Stimulated activated CD4-positive, alpha-beta T cell treated with anti-CD3 and anti-CD28 coated beads, TNF-alpha, amount 100 ng/mL, for 1 hour (primary cell): ENCODE measurements at places on chromosomes 4 and X.

- DNase-seq: no peak
These were observed 94.5 kb upstream of the EOLA2 start for GRCh38 chrX:150032742-150033141.

DNA sequence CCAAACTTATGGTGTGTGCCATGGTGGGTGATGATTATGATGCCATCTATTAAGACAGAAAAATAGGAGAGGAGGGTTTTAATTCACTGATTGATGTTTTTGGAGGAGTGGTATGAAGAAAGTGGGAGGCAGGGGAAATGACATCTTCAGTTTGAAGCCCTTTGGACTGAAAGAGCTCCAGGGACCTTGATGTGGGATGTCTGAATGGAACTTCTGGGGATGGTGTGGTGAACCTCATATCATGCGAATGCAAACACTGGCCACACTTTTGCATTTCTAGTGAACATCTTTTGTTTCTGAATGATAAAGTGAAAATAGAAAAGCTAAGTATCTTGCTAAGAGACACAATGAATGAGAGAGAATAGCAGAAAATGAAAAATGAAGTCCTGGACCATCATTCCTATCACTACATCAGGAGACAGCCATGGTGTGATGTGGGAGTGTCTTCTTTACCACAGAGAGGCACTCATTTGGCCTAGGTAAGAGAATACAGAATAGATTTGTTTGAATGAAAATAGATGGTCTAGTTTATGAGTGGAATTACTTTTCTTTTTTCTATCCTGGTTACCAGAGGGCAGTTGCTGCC is 123.5 kb downstream of the ZNF827 start:
- DNase-seq: no peak

GRCh38 chrX:81708487-81708886 is 506.6 kb downstream of the SH3BGRL start:
- DNase-seq: no peak

GRCh38 chr4:123554801-123555232 is 158.2 kb downstream of the SPRY1 start:
- no peak for DNase-seq

DNA sequence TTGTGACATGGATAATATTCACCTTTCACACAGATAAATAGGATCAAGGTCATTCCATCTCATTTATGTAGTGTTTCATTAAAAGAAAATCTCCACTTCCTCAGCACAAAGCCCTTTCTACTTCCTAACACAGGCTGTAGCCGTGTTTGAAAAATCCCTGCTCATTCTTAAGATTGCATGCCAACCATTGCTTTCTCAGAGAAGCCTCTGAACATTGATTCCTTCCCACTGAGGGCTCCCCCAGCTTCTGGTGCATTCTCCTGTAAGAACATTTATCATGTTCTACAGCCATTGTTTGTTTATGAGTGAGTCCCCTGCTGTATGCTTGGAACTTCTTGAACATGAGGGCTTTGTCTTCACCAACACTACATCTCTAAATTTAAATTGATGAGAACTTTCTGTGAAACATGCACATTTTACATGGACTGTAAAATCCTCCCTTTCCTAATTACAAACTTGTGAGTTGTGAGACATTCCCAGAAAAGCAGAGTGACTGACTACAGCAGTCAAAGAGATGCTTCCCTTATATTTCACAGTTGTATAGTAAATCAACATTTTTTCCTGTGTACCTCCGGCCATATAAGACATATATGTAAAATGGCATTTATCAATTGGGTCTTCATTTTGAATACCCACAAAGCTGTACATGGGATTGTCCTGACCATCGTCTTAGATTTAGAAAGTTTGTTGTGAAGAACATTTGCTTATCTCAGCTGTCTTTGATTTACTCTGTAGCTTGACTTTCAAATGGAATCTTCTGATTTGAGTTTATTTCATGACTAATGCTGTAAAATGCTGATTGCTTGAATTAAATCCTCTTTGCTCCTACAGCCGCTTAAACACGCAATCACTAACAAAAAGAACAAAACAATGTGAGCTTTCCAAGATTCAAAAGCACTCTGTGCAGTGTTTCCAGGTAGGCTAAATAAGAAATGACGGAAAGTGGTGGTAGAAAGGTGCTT is 600.5 kb upstream of the SLIT2 start:
- no peak for DNase-seq

- DNase-seq: no peak
These were observed 7.5 kb downstream of the STOX2 start for GRCh38 chr4:183912585-183912984.

- no peak for DNase-seq
These were observed 650.8 kb downstream of the PCDH7 start for GRCh38 chr4:31370866-31371465.

GRCh38 chr4:138114434-138114833 is 127.7 kb downstream of the SLC7A11 start:
- no peak for DNase-seq

GRCh38 chrX:5306654-5307121 is 922.0 kb downstream of the NLGN4X start:
- DNase-seq: no peak

- DNase-seq: no peak
These were observed 159.3 kb downstream of the ATG4A start for GRCh38 chrX:108250654-108251579.

DNA sequence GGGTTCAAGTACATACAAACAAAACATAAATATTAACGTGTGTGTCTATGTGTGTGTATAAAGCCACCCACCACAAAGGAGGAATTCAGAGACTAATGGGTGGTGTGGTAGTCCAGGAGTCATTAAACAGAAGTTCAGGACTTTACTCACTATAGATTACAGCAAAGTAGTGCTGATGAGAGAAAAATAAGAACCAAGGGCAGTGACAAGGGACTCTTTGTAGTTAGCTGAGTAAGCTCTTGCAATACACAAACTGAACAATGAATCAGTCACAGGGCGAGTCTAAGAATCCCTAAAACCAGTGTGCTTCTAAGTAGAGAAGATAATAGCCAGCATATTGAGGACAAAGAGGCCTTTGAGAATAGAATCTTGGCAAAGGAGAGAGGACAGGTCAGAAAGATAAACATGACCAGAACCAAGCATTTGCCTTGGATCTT is 232.4 kb downstream of the PPP3CA start:
- no peak for DNase-seq

DNA sequence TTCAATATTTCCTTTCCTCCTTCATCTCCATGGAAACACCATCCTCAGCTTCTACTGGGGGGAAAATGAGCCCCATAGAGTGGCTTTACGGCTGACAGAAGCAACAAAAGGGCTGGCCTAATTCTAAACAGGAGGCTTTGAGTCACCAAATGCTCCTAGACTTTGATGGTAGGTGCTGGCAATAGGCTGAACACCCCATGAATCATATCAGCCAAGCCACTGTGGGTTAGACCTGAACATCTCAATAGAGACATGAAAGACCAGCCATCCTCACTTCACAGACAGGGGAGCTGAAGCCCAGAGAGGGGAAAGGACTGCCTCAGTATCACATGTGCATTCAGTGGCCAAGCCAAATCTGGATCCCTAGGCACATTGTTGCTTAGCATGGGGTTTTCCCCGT is 107.6 kb downstream of the AMER1 start:
- DNase-seq: no peak

- DNase-seq: no peak
These were observed 22.2 kb downstream of the KANTR start for GRCh38 chrX:53116101-53116500.

DNA sequence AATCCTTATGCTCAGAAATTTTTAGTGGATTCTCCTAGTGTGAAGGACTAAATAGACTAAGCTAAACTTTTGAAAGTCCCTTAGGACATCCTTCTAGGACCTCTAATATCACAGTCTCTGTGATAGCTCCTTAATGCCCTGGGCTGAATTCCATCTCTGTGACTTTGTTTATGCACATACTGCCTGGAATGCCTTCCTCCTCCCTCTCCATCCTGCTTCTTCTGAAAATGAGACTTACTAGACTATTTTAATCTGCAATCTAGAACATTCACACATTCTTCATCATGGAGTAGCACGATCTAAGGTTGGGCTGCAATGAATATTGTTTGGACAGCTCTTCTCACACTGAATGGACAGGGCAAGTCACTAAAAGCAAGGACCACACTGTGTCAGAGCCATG is 65.0 kb upstream of the MSX1 start:
- DNase-seq: no peak

DNA sequence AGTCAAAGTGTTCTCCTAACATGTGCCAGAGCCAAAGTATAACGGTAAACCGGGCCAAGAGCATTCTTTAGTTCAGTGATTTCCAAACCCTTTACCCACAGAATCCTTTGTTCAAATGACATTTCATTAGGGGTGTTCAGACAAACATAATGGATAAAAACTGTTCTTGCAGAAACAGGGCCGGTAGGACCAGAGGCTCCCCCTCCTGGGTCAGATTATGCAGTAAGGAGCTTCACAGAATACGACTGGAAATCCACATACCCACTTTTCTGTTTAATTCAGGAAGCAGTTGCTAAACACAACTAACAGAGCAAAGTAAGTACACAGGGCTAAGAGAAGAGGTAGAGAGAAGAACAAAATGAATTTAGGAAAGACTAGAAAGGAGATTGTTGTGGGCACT is 46.6 kb upstream of the TMEM184C start:
- no peak for DNase-seq

DNA sequence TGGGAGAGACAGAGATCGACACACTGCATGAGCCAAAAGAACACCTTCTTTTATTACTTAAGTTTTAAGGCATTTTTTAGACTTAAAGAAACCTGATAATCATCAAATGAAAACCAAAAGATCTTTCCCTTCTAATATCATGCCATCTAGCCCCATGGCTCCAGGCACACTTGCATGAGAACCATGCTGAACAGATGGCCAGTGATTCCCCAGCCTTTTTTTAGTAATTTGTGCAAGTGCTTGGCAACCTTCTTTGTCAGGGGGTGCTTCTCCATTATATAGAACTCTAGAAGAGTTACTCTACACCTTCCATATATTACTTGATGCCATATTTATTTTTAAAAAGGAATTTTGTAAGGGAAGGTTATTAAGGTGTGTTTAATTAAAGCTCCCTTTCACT is 182.2 kb upstream of the TEX13C start:
- DNase-seq: no peak

- no peak for DNase-seq
These were observed 311.6 kb upstream of the GALNT7 start for GRCh38 chr4:172857026-172857425.

- no peak for DNase-seq
These were observed 48.0 kb upstream of the FAT1 start for GRCh38 chr4:186771624-186772023.

- no peak for DNase-seq
These were observed 2.2 kb downstream of the SRP72 start for GRCh38 chr4:56469489-56470210.

GRCh38 chr4:69849297-69849696 is 10.6 kb downstream of the SULT1E1 start:
- DNase-seq: no peak

DNA sequence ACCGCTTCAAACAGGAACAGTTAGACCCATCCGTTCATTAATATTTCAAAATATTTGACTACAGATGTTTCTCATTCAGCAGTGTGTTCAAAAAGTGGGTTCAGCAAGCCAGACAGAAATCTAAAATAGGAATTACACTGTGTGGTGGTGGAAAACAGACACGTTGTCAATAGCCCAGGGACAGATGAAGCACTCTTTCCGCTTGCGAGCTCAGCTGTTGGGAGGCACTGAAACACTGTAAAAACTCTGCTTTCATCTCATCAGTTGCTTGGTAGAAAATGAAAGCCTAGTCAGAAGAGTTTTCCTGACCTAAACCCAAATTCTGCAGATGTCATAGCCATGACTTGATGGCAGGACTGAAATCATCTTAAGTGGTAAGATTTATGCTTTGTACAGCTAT is 38.5 kb downstream of the LRP2BP start:
- DNase-seq: no peak

DNA sequence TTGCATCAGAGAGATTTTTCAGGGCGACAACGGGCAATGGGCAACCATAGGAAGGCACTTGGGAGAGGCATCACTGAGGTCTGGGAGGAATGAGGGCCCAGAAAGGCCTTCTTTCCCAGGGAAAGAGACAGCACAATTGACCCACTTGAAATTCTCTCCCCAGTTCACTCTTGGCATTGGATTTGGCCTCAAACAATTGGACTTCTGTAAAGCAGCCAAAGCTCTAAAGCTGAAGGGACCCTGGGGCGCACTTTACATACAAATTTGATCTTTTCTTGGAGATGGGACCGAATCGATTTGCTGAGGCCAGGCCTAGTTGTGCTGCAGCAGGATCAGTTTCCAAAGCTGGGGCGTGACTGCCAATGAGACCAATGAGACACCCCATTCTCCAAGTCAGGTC is 3.2 kb downstream of the ARHGAP36 start:
- no peak for DNase-seq

DNA sequence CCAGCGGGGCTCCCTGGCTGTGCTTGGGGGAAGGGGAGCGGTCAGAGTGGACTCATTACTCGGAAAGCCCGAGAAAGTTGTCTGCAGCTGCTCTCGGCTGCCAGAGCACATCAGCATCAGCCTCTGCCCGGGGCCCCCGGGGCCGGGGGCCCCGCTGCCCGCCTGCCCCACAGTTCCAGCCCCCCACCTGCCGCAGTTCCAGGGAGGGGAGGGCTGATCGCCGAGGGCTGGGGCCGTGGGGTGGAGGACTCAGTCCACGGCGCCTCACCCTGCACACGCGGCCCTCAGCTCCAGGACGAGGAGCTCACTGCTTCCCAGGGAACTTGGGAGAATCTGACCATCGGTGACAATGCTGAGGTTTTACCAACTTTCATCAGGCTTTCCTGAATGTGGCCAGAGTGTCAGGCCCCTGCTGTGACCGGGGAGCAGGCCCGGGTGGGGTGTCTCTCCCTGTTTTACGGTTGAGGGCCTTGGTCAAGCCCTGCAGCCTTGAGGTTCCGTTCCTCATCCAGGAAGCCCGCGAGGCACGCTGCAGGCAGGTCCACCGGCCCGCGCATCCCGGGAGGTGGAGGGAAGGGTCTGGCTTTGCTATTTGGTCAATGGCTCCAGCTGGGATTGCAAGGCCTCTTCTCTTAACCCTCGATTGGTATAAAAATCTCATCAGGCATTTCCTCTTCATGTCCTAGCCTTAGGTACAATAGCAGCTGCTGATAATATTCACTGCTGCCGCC is 57.2 kb downstream of the CPZ start:
- DNase-seq: no peak

GRCh38 chrX:102697494-102697893 is 14.8 kb upstream of the GPRASP2 start:
- no peak for DNase-seq

GRCh38 chr4:7390906-7391636 is 43.7 kb downstream of the PSAPL1 start:
- DNase-seq: no peak

DNA sequence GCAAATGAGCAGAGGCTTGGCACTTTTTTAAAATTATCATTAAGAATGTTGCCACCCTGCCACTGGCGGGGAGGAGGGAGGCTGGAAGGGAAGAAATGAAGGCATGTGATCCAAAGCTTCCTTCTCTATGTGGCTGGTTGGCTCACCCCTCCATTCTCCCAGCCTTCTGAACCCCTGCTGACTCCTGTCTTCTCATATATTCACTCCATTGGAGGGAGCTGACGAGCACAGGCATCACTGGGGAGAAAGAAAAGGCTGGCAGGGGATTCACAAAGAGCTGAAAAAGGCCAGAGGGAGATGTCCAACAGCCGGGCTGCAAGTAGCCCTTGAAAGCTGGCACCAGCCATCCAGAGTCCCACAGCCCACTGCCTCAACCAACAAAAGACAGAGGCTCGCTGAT is 495.6 kb downstream of the BCOR start:
- DNase-seq: no peak

GRCh38 chr4:110897784-110898183 is 274.9 kb upstream of the PITX2 start:
- no peak for DNase-seq
